Lung (tissue), 17 donors: ENCODE measurements at places on chromosomes 1 and 21. TPM values are rescaled to one million over a fixed set of nuclear protein-coding genes. Genes with fewer than 3 reads are reported as not detected.

- no peak for DNase-seq
Observed at GRCh38 chr1:77406661-77407060, 124.8 kb downstream of the AK5 start.

DNA sequence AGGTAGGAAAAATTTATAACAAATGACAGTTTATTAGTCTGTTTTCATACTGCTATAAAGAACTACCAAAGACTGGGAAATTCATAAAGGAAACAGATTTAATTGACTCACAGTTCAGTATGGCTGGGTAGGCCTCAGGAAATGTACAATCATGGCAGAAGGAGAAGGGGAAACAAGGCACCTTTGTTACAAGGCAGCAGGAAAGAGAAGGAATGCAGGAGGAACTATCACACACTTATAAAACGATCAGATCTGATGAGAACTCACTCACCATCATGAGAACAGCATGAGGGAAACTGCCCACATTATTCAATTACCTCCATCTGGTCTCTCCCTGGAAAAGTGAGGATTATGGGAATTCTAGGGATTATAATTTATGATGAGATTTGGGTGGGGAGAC lies 61.3 kb downstream of the ASB17 start:
- DNase-seq = no peak

- DNase-seq = no peak
Observed at GRCh38 chr1:67764633-67765032, 68.6 kb downstream of the GNG12 start.

GRCh38 chr1:90122654-90123340 lies 127.9 kb downstream of the ZNF326 start:
- no peak for DNase-seq

GRCh38 chr1:85125891-85126290 lies 74.9 kb downstream of the SYDE2 start:
- peak; percentile 92 for DNase-seq

GRCh38 chr1:228350831-228351781 lies 55.5 kb downstream of the TRIM11 start:
- DNase-seq = peak; percentile 7

- peak; percentile 38 for DNase-seq
Observed at GRCh38 chr1:204207136-204207616, 6.6 kb downstream of the GOLT1A start.

GRCh38 chr1:14997646-14998276 lies 155.8 kb upstream of the TMEM51 start:
- DNase-seq = no peak

GRCh38 chr1:36776948-36777831 lies 257.1 kb downstream of the GRIK3 start:
- no peak for DNase-seq

DNA sequence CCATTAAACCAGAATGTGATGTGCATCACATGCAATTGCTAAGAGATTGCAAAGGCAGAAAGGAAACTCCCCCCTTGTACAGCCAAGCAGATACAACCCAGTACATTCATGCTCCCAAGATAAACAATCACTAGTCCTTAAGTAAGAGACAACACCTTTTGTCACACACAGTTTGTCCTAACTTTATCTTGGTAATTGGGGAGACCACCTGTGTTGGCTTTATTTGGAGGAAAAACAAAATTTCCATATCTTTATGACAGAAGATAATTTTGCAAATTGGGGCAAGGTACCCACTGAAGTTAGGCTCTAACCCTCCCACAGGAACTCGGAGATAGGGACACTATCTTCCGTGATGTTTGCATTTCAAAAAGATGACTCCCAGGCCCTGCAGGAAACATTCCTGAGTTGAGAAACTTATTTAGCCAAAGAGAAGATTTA lies 175.0 kb upstream of the TNR start:
- no peak for DNase-seq

- no peak for DNase-seq
Observed at GRCh38 chr1:185404907-185405568, 88.0 kb upstream of the IVNS1ABP start.

GRCh38 chr1:36497207-36497606 lies 14.5 kb upstream of the CSF3R start:
- DNase-seq = no peak

DNA sequence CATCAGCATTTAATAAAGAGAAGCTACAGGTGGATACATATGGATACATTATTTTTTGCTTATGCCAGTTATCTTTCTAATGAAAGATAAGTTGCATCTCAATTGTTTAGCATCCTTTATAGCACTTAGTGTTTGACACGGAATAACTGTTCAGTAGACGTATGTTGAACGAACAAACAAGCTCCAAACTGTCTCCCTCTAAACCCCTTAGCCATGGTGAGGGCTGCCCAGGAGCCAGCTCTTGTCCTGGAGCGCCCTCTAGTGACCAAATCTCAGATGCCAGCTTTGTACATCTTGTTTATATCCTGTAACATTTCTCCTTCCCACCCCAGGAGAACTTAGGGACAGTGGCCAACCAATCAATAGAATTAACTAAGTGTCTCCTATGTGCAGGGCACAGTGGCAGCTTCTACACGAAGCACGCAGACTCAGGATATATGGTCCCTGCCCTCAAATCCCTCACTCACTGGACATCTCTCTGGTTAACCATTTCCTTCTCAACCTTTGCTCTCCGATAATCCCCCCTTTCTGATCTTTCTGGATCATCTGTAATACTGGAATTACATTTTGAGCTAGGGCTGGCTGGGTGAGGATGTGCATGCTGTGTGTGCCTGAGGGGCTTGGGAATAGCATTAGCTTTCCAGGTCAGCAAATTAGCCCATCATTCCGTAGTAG lies 22.9 kb downstream of the KCNA10 start:
- DNase-seq = peak; percentile 75

- no peak for DNase-seq
Observed at GRCh38 chr21:29102791-29103257, 27.6 kb upstream of the MAP3K7CL start.

GRCh38 chr1:155085504-155086127 lies 7.0 kb downstream of the EFNA3 start:
- peak; percentile 46 for DNase-seq

DNA sequence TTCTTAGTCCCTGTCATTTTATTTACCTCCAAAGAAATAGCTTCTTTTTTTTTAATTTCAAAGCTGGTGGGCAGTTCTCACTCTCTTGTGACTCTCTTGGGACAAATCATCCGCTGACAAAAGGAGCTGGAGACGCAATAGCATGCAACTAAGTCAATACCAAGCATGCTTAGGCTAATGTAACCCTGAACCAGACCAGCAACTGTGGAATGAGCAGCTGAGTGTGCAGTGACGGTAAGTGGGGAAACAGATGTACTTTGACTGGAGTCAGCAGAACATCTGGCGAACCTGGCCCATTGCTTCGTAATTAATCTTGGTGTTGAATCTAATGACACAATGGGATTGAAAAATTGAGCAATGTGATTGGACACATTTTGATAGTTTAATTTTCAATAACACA lies 280.7 kb upstream of the PLXNA2 start:
- peak; percentile 34 for DNase-seq

GRCh38 chr1:89995598-89996449 lies 914 bp downstream of the ZNF326 start:
- peak; percentile 77 for DNase-seq

DNA sequence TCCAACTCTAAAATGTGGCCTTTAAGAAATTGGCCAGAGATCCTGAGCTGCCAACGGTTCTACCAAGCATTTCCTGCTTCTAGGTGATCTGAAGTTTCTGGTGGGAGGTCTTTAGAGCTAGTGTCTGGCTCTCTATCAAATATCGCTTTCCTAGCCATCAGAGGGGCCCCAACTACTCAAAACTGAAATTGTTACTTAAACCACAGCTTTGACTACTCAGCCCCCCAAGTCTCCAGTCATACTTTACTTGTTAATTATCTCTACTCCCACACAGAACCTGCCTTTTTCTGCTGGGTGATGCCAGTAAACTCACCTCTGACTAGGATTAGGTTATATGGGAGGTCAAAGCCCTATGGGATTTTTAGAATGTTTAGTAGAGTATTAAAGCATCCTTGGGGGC lies 95.1 kb downstream of the FASLG start:
- no peak for DNase-seq

- no peak for DNase-seq
Observed at GRCh38 chr1:24255226-24255625, 63.9 kb upstream of the GRHL3 start.

- DNase-seq = no peak
Observed at GRCh38 chr1:56712150-56712549, 67.0 kb downstream of the PRKAA2 start.

DNA sequence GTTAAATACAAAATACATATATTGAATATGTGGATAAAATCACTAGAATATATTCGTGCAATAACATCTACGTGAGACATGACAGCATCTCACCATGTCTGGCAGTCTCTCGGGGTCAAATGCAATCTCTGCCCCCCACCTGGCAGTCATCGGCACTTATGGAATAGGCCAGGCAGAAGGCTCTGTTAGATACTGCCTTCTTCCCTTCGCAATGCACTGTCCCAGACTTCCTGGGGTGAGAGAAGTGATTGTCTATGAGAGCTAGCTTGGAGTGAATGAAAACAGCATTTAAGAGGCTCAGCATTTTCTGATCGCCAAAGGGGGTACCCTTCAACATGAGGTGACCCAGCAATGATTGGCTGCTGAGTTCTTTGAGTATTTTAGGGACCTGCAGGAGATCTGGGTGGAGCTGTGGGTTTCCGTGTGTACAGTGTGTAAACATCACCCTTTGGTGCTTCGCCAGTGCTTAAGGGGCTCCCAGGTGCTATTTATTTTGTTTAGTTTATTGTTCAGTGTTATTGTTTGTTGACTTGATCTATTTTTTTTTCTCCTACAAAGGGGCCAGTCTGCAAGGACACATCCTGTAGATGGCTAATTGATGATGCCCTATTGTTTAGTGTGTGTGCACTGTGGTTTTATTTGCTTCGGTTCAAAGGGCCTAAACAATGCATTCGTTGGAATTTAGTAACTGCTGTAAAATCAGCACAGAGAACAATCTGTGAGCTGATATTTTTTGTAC lies 10.2 kb downstream of the ERG start:
- no peak for DNase-seq

- DNase-seq = peak; percentile 75
Observed at GRCh38 chr1:41416552-41417334, 55.5 kb downstream of the FOXO6 start.

GRCh38 chr1:197314682-197315081 lies 46.6 kb downstream of the CRB1 start:
- DNase-seq = no peak

DNA sequence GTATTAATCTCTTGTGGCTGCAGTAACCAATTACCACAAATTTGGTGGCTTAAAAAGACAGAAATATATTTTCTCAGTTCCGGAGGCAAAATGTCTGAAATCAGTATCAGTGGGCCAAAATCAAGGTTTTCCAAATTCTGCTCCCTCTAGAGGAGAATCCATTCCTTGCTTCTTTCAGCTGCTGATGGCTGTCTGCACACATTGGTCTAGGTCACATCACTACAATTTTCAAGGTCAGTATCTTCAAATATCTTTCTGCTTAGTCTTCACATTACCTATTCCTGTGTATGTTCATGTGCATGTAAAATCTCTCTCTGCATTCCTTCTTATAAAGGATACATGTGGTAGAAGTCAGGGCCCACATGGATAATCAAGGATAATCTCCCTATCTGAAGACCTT lies 999.4 kb downstream of the KCNT2 start:
- no peak for DNase-seq

- DNase-seq = no peak
Observed at GRCh38 chr1:47769295-47769694, 227.9 kb downstream of the TRABD2B start.

DNA sequence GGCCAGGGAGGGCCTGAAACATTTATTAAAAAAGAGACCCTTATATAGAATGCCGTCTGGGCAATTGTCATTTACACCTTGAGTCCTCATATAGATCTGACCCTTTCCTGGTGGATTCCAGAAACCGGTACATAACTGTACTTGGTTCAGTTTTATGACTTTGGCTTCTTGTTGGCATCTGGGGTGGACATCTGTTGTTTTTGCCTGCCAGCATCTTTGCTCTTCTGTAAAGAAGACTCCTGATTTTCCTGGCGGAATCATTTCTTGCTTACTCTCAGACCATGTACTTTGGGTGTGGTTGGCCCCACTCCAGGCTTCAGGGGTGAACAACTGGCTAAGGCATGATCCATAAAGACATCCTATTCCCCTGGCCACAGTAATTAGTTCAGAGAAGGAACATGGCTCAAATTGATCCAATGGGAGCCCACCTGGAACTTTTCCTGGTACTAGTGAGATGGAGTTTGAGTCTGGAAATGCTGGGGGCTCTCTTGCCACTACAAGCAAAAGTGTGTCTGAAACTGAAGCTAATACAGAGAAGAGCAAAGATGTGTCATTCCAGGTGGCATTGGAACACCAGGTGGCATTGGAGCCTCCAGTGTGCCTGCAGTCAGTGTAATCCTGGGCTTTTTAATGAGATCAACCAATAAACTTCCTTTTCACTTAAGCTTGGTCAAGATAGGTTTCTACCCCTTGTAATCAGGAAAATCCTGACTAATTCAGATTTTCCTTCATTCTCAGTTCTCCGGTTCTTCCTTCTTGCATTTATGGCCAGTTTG lies 332.5 kb upstream of the CAMK1G start:
- DNase-seq = no peak

- DNase-seq = no peak
Observed at GRCh38 chr1:16922885-16923431, 1.2 kb downstream of the CROCC start.

- no peak for DNase-seq
Observed at GRCh38 chr1:110063781-110064180, 6.7 kb downstream of the ALX3 start.

OR2L8 gene
- not detected for polyA plus RNA-seq

DPT gene
- 3.9 TPM for polyA plus RNA-seq

SLAMF1 gene
- polyA plus RNA-seq = 0.39 TPM

SGIP1 gene
- polyA plus RNA-seq = 3.9 TPM

AMY1C gene
- 71.2 TPM for polyA plus RNA-seq

ZBTB8A gene
- polyA plus RNA-seq = 2.7 TPM

LRRC71 gene
- 3.4 TPM for polyA plus RNA-seq

FAM3B gene
- 4.5 TPM for polyA plus RNA-seq

IL10RB gene
- polyA plus RNA-seq = 26.7 TPM

ARHGEF10L gene
- 23.8 TPM for polyA plus RNA-seq

RAB7B gene
- 3.4 TPM for polyA plus RNA-seq

RCSD1 gene
- 25.0 TPM for polyA plus RNA-seq

PLPP3 gene
- polyA plus RNA-seq = 110 TPM

LAMB3 gene
- polyA plus RNA-seq = 64.6 TPM

KRTAP12-2 gene
- not detected for polyA plus RNA-seq

C1orf21 gene
- 16.2 TPM for polyA plus RNA-seq

MXRA8 gene
- polyA plus RNA-seq = 38.5 TPM

GJA8 gene
- not detected for polyA plus RNA-seq
